ENCODE measurements at places on chromosomes 3 and 15.

DNA sequence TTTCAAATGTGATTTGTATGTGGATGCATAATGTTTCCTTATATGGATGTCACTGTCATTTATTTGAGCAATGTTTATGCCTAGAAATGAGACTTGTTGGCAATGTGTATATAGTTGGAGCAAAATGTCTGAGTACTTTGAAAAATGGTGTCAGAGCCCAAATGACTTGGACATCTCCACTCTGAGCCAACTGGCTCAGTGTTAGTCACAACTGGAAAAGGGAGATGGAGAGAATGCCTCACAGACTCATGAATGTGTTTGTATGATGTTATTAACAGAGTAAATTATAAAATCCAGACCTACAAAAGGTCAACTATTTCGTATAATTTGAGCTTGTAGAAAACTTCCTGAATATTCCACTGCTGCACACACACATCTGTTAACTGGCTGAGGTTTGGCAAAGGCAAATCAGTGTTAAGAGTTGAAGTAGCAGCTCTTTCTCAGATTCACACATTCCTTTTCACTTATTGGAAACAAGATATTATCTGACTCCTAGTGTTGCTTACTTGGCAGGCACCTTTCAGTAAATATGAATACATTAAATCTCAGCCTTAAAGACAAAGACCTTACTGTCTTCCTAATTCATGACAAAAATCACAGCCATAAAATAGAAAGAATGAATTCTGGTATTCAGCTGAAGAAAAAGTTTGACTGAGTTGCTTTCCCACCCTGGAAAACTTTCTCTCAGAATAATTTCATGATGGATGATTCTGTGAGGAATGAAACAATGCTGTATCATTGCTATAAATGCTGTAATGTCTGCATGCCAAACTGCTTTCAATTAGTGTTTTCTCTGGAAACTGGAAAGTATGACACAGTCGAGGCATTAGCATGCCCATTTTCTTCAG lies 27.0 kb downstream of the ADIPOQ start:
- DNase-seq: no peak

DNA sequence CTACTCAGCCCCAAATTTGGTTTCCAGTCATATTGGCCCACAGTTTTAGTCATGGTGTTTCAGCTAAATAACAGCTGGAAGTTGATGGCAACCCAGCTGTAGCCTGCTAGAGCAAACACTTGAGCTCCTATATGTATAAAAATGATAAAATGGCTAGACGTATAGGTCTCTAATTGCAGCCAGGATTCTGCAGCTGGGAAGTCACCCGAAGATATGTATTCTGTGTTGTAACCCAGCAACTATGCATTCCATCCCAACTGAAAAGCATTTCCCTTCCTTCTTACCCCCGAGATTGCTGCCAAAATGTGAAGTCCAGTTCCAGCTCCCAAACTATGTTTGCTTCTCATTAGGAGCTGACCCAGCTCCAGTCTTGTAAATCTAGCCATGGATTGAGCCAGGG lies 408.4 kb downstream of the AGBL1 start:
- DNase-seq: no peak

GRCh38 chr3:43346978-43347749 lies 60.8 kb downstream of the SNRK start:
- DNase-seq: no peak

DNA sequence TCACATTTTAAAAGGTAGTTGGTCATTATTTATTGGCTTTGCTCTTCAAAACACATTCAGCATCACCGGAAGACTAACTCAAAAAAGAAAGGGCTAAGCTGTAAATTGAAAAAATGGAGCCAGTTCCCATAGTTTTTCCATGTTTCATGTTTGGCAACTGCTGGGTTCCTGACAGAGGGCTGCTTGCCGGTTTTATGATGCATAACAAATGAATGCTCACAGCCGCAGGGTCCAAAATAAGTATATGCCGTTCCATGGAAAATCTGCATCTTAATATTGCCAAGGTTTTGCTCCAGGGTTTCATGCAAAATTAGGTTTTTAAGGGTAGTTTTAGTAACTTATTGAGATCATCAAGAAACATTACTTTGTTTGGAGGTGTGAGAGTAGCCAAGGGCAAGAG lies 15.8 kb downstream of the SLC12A1 start:
- DNase-seq: no peak

GRCh38 chr3:8497582-8497981 lies 4.0 kb upstream of the LMCD1 start:
- DNase-seq: no peak

All from stimulated activated CD4-positive, alpha-beta T cell treated with anti-CD3 and anti-CD28 coated beads, TNF-alpha, amount 100 ng/mL, for 4 hours (primary cell).